ENCODE measurements at places on chromosomes 3 and 15. TPM values are rescaled to one million over a fixed set of nuclear protein-coding genes. Genes with fewer than 3 reads are reported as not detected.

Gene CCDC13
- 0.15 TPM for polyA plus RNA-seq

Gene RARRES1
- polyA plus RNA-seq = 0.67 TPM

Gene VIPR1
- polyA plus RNA-seq = 0.77 TPM

Gene PLCL2
- polyA plus RNA-seq = 0.15 TPM

Gene CTXN2
- polyA plus RNA-seq = not detected

Gene GNB4
- 35.7 TPM for polyA plus RNA-seq

Gene PDHB
- polyA plus RNA-seq = 53.1 TPM

Gene EBLN2
- 0.42 TPM for polyA plus RNA-seq

Gene BNC1
- 103 TPM for polyA plus RNA-seq

Gene NOX5
- 2.6 TPM for polyA plus RNA-seq

Gene FRMD5
- polyA plus RNA-seq = 8.7 TPM

Gene ACVR2B
- 1.9 TPM for polyA plus RNA-seq

Gene EAF2
- polyA plus RNA-seq = 4.6 TPM

Gene NEK10
- polyA plus RNA-seq = 0.62 TPM

Gene TLNRD1
- polyA plus RNA-seq = 10.0 TPM

Gene IQGAP1
- polyA plus RNA-seq = 131 TPM

Gene SERINC4
- 0.11 TPM for polyA plus RNA-seq

Gene CYP1A1
- 2.2 TPM for polyA plus RNA-seq

Gene SAXO2
- polyA plus RNA-seq = 2.0 TPM

Gene RPL14
- polyA plus RNA-seq = 578 TPM

Gene SLC12A1
- not detected for polyA plus RNA-seq

Gene ABHD5
- 32.4 TPM for polyA plus RNA-seq

Gene MME
- polyA plus RNA-seq = 8.4 TPM

Gene SEMA5B
- polyA plus RNA-seq = 0.11 TPM

Gene PTX3
- polyA plus RNA-seq = 0.14 TPM

Gene TTLL13
- 0.02 TPM for polyA plus RNA-seq

Gene LTF
- polyA plus RNA-seq = 0.02 TPM

Gene SECISBP2L
- polyA plus RNA-seq = 6.8 TPM

Gene CCR9
- polyA plus RNA-seq = not detected

Gene FBXL2
- polyA plus RNA-seq = 21.4 TPM

Gene ALDH1A2
- polyA plus RNA-seq = 0.15 TPM

Gene MB21D2
- polyA plus RNA-seq = 4.7 TPM

Gene CCK
- 0.99 TPM for polyA plus RNA-seq

Gene CFAP91
- polyA plus RNA-seq = 0.07 TPM

Gene HIGD2B
- polyA plus RNA-seq = not detected

Gene KATNBL1
- 15.4 TPM for polyA plus RNA-seq

Gene EPHA3
- polyA plus RNA-seq = 0.02 TPM

Gene ZNF662
- 0.12 TPM for polyA plus RNA-seq

Gene TMPRSS7
- 0.03 TPM for polyA plus RNA-seq

Gene CPLX3
- not detected for polyA plus RNA-seq

Gene ZNF385D
- polyA plus RNA-seq = 7.1 TPM

Gene STRIT1
- not detected for polyA plus RNA-seq

Gene SOX14
- not detected for polyA plus RNA-seq

Gene LRRC34
- 0.40 TPM for polyA plus RNA-seq

Gene TMEM212
- not detected for polyA plus RNA-seq

Gene POC1A
- polyA plus RNA-seq = 22.2 TPM

Gene RYR3
- 0.27 TPM for polyA plus RNA-seq

Gene SCAANT1
- polyA plus RNA-seq = not detected

Gene LRRC49
- polyA plus RNA-seq = 4.3 TPM

Gene CCR8
- polyA plus RNA-seq = not detected
